Stimulated activated CD4-positive, alpha-beta T cell treated with anti-CD3 and anti-CD28 coated beads, Interleukin-1b, Interleukin-23, amount 100 ng/mL, for 24 hours (primary cell): ENCODE measurements at places on chromosomes 1 and 21.

- no peak for DNase-seq
Observed at GRCh38 chr1:234609691-234610042, 311 bp downstream of the IRF2BP2 start.

GRCh38 chr1:47436979-47437446 is 831 bp upstream of the FOXD2 start:
- no peak for DNase-seq

DNA sequence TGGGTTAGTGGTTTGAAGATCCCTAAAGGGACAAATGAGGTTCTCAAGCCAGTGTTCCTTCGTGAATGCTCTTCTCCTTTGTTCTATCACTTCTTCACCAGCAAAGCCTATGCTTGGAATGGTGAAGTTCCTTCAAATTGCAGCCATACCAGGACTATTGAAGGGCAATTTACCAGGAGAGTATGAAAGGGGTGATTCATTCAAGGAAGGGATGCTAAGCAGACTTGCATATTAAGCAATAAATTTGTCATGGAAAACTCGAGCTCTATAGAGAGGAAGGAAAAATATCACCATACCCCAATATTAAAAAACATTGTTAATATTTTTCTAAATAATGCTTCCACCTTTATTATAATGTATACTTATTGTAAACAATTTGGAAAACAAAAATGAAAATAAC is 9.3 kb upstream of the TSNAX start:
- no peak for DNase-seq

DNA sequence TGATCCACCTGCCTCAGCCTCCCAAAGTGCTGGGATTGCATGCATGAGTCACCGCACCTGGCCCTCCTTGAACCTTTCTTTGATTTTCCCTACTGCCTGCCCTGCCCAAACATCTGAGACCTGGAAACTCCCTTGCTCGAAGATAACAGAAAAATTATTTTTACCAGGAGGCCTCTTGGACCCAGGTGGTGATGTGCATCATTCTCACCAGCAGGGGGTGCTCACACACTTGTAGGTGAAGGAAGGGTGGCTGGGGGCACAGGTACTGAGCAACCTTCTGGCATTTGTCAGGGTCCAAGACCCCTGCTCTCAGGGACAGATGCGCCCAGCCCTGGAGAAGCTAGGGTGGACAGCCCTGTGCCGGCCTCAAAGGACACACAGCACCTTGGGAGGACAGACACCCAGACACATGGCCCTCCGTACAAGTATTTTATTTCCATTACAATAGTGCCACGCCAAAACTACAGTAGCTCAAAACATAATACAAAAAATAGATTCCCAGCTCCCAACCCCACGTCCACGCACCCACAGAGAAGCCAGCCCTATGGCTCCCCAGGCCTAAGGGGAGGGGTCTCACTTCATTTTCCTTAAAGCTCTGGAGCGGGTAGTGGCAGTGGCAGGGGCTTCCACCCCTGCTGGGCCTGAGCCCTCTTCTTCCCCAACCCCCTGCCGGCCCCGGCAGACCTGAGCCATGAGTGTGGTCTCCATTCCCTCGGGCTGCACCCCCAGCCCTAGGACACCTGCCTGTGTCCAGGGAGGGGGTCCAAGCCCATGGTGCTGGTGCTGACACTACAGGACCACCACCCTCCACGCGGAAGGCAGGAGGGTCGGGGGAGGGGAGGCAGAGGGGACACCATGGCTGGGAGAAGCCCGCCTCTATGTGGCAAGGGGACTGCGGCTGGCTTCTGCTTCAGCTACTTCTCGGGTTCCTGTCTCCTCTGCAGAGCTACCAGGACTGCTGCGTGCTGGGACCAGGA is 40.4 kb upstream of the EIF4G3 start:
- DNase-seq: peak; percentile 61

DNA sequence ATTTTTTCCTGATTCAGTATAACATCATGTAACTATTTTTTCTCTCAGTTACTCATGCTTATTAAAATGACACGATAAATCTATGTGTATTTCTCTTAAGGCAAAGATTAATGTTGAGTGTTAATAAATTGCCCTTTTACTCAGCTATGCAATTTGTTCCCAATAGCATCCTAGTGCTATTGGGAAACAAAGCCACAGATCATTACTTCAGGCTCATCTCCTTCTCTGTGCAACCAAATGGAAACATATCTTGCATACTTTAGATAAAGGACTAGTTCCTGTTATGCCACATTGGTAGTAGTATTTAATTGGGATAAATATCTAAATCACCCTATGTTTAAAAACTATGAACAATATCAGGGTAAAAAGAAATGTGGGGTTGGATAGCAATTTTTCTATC is 106.2 kb downstream of the PLPPR4 start:
- DNase-seq: no peak

DNA sequence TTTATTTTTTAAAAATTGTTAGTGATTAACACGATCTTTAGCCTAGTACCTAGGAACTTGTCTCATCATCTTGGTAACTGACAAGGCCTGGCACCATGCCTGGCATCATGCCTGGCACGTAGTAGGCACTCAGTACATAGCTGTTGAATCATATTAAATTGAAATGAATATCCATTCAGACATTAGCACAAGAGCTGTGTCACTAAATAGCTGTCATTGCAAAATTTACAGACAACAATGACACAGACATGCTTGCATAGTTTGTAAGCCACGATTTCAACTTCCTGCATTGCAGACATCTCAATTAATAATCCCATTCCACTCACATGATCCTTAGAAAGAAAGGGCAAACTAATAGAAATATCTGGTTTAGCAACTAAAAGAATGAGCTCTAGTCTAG is 15.4 kb upstream of the PHACTR4 start:
- no peak for DNase-seq

- DNase-seq: no peak
Observed at GRCh38 chr1:117562581-117563491, 43.0 kb upstream of the TENT5C start.

DNA sequence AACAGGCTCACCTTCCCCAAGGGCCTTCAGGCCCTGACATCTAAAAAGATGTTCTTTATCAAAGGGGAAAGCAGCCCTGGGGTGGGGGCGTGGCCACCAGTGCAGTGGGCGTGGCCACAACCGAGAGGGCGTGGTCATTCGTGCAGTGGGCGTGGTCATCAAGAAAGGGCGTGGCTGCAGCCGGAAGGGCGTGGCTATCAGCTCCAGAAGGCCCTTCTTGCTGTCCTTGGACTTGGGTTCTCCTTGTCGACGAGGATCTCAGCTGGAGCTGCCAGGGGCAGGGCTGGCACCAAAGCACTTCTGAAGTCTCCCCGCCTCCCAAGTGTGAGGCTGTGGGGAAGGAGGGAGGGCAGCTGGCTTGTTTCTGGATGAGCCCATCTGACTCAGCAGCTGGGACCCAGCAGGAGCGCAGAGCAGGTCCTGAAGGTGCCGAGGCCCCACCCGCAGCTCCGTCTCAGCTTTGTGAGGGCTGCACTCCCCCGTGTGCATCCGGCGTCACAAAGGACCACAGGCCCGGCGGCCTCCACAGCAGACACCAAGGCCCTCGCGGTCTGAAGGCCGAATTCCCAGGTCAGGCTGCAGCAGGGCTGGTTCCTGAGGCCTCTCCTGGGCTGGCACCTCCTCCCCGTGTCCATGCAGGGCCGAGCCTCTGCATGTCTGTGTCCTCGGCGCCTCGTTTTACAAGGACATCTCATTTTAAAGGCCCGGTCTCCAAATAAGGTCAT is 12.8 kb downstream of the PDE9A start:
- no peak for DNase-seq

GRCh38 chr1:229887043-229887822 is 179.8 kb upstream of the GALNT2 start:
- no peak for DNase-seq

DNA sequence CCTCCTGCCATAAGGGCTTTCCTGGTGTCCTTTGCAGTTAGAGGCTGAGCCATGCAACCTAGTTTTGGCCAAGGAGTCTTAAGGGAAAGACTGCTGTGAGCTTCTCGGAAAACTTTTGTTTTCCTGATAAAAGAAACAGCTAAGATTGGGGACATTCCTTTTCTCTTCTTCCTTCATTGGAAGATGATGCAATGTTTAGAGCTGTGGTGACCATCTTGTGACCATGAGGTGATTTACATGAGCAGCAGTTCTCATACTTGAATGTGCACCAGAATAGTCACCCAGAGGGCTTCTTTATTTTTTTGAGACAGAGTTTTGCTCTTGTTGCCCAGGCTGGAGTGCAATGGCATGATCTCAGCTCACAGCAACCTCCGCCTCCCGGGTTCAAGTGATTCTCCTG is 20.4 kb upstream of the SMAP2 start:
- DNase-seq: no peak

DNA sequence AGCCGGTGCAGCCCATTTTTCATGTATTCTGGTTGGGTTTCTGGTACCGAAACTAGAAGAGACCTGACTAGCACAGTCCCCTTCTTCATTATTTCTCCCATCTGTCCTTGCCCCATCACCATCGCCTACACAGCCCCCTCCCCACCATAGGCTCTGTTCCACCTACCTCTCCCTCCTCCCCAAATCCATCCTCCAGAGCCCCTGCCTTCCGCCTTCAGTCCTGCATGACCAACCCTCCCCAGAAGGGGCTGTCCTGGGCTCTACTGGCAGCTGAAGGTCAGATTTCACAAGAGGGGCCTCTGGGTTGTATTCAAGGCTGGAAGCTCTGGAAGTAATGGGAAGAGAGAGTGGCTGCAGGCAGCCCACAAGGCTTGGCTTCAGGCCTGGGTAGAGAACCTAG is 55.2 kb downstream of the SDC3 start:
- DNase-seq: no peak

GRCh38 chr1:211517006-211517405 is 25.0 kb upstream of the RD3 start:
- DNase-seq: no peak

DNA sequence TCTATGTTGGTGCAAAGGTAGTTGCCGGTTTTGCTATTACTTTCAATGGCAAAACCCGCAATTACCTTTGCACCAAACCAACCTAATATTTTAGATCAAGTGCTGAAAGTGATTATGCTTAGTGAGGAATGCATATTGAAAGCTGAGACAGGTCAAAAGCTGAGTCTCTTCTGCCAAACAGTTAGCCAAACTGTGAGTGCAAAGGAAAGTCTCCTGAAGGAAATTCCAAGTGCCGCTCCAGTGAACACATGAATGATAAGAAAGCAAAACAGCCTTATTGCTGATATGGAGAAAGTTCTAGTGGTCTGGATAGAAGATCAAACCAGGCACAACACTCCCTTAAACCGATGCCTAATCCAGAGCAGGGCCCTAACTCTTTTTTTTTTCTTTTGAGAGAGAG is 83.1 kb upstream of the ERRFI1 start:
- DNase-seq: no peak

GRCh38 chr1:160436966-160437365 is 36.6 kb downstream of the VANGL2 start:
- no peak for DNase-seq

GRCh38 chr1:172471666-172472065 is 27.8 kb upstream of the PIGC start:
- no peak for DNase-seq

- no peak for DNase-seq
Observed at GRCh38 chr1:178541829-178542553, 29.1 kb downstream of the TEX35 start.

GRCh38 chr1:111553196-111553595 is 49.8 kb upstream of the ADORA3 start:
- DNase-seq: no peak

DNA sequence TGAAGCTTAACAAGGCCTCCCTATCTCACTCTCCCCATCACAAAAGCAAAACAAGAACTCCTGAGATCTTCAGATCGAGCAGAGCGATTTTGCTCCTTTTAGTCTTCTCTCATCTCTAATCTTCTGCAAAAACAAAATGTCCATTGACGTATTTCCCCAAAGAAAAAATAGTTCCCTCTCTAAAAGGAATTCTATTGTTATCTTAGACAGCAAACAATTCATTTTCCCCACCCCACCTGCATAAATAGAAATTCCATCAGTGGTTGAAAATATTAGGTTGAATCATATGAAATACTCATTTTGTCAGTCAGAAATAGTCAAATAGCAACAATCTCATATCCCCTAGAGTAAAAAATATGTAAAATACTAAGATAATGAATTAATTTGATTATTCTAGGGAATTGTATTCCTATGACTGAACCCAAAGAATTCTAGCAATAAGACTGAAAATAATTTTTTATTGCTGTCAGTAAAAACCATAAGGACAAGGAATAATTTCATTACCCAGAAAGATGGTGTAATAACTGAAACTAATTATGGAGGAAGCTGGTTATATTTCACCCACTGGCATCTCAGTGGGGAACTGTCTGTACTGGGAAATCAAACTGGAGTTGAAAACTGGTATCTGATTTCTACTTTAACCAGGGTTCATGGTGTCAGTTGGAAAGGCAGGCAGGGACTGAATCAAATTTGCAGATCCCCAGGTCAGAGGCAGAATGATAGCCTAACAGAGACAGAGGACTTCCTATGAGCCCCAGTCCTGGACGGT is 51.3 kb downstream of the RHOU start:
- DNase-seq: no peak

DNA sequence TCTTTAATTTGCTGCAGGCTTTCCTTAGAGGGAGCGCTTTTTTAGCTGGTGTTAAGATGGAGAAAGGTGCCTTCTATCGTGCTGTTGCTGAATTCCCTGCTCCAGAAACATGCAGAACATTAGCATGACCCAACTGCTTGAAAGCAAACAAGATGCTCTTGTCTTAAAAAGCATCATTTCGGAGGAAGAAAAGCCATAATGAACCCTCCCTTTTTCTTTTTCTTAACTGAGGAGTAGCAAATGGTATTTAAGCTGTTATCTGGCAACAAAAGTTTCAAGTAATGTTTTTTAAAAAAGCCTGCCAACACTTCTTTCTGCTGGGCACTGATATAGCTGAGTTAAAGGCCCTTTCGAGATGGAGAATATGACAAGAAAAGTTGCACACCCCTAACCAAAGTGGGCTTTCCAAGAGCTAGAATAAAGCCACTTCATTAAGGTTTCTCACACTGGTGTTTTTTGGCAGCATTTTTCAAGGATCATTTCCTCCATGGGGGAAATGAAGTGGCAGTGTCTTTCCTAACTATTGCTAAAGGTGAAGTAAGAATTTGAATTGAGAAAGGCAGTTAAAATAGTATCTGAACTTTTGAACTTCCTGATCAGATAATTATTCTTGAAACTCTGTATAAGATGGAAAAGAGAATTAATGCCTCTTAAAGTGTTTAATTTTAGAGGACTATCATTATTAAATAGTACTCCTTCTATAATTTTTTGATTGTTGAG is 38.8 kb downstream of the ST6GALNAC5 start:
- no peak for DNase-seq

DNA sequence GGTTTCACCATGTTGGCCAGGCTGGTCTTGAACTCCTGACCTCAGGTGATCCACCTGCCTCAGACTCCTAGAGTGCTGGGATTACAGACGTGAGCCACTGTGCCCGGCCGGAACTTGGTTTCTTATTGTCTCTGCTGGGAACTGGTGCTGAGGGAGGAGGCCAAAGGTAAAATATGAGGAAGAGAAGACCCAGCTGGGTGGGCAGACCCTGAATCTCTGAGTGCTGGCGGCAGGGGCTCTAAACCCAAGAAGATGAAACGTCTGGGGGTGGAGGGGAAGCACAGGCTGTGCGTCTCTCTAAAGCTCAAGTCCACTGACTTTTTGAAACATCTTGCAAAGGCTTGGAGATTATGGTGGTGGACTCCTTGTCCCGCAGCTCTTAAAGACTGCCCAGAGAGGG is 82.0 kb upstream of the TLR5 start:
- no peak for DNase-seq
